ENCODE measurements at places on chromosomes 3 and 15. TPM values are rescaled to one million over a fixed set of nuclear protein-coding genes. Genes with fewer than 3 reads are reported as not detected.

DNA sequence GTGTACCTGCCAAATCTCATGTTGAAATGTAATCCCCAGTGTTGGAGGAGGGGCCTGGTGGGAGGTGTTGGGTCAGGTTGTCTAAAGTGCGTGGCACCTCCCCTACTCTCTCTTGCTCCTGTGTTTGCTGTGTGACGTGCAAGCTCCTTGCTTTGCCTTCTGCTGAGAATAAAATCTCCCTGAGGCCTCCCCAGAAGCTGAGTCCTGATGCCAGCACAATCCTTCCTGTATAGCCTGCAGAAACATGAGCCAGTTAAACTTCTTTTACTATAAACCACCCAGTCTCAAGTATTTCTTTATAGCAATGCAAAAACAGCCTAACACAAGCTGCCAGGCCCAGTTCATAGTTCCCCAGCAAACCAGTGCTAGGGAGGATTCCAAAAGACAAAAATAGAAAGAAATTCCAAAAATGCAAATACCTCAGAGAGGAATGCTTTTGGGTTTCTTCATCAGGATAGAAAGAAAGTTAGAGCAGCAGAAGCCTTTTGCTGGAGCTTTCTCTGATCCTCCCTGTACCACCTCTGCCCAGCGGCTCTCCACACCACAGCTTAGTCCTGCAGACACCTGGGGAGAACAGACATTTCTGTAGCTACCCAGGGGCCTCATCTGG is 25.9 kb upstream of the CDV3 start:
- peaks cover 14% of the 10 kb centered on the region for H3K4me1 ChIP-seq
- no peak overlapping the region for H3K4me3 ChIP-seq
- peak; percentile 75 for DNase-seq

DNA sequence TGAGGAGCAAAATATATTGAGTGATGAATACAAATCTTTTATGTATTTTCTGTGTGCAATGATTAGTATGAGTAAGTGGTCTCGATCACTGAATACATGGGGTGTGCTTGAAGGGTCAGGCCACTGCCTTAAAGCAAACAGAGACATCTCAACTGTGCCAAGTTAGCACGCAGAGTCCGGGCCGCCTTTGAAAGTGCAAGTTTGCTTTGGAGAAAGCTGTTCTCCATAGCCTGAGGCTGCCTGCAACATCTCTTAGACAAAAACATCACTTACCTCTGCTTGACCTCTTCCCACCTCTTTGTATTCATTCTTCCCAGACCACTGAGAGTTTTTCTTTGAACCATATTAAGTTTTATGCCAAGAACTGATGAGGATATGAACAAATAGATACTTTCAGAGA is 267.0 kb downstream of the ZBTB20 start:
- peaks cover 25% of the 10 kb centered on the region for H3K4me1 ChIP-seq
- peak; percentile 34 for DNase-seq
- H3K27me3 ChIP-seq: no peaks in the 10 kb centered on the region

DNA sequence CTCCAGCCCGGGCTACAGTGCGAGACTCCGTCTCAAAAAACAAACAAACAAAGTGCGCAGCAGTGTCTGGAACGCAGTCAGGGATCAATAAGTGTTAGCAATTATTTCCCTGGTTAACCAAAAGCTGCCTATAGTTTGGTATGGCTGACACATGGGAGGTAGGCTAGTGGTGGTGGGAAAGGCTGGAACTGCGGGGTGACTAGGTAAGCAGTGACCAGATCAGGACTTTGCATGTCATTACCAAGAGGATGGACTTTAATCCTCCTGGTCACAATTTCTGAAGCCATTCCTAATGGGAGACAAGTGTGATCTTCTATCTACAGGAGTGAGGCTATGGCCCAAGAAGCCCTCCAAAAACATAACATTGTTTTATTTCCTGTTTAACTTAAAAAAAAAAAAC is 47.8 kb downstream of the SLC30A4 start:
- no peak for DNase-seq
- no peaks in the 10 kb centered on the region for H3K4me1 ChIP-seq
- no peak overlapping the region for H3K4me3 ChIP-seq
- H3K36me3 ChIP-seq: no peaks in the 10 kb centered on the region

GRCh38 chr15:99247062-99247461 is 2.3 kb downstream of the TTC23 start:
- H3K4me3 ChIP-seq: no peak overlapping the region
- H3K27ac ChIP-seq: no peak overlapping the region
- H3K4me1 ChIP-seq: peaks cover 17% of the 10 kb centered on the region

Gene RAD51
- 3.6 TPM for total RNA-seq

Gene SENP8
- 2.9 TPM for total RNA-seq

Gene ECE2
- not detected for total RNA-seq

Gene IDH3A
- 36.3 TPM for total RNA-seq

Data from astrocyte (in vitro differentiated cells and primary cell).